Stimulated activated CD8-positive, alpha-beta memory T cell treated with anti-CD3 and anti-CD28 coated beads, Interleukin-4, amount 100 ng/mL, for 24 hours (primary cell): ENCODE measurements at places on chromosomes 11 and 22.

DNA sequence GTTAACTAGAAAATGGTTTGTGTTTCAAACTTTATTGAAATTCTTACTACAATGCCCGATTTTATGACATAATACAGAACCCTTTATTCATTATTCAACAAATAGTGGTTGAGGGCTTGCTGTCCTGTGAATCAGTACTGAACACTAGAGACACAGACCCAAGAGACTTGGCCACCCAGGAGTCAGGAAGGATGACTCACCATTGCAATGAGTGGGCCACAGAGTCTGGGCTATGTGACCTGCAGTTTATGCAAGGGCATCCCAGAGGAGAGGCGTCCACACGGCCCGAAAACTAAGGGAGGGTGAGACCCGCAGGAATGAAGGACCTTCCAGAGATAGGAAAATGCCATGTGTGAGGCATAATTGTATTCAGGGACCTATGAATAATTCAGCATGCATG, 143.8 kb upstream of the DDI1 start:
- DNase-seq, result no peak

DNA sequence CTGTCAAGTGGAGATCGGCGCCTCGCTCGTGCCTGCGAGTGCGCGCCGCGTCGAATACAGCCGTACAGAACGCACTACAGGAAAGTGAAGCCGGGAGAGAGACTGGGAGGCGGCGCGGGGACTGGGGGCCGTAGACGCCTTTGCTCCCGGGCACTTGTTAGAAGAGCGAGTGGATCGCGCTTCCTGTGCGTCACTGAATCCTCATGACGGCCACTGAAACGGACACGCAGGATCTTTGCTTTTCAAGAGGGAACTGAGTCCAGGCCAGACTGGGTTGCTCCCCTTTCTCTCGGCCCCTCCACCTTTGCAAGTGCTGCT, 314 bp downstream of the RIC8A start:
- no peak for DNase-seq

DNA sequence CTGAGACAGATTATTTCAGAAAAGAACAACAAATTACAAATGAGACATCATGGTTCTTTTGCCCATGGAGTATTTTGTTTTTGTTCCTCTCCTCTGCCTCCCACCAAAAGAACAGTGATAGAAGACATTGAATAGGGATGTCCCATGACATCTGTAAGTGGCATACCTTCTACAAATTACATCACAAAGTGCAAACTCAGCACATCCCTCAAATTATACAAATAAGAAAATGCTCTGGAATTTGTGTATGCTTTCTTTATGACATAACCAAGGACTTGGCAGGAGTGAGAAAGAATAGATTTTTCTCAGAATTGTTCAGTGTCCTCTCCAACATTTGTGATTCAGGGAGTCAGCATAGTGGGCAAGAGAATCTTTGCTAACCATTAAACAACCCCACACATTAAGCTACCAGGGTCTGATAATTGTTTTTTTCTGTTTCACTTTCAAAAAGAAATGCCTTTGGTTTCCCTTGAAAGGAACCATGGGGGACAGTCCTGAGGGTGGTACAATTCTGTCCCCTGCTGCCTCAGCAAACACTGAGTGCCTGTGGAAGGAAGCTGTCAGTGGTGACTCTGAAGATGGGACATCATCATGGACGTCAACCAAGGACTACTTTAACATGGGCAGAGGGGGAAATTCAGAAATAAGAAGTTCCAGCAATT, 430.3 kb downstream of the AASDHPPT start:
- no peak for DNase-seq

DNA sequence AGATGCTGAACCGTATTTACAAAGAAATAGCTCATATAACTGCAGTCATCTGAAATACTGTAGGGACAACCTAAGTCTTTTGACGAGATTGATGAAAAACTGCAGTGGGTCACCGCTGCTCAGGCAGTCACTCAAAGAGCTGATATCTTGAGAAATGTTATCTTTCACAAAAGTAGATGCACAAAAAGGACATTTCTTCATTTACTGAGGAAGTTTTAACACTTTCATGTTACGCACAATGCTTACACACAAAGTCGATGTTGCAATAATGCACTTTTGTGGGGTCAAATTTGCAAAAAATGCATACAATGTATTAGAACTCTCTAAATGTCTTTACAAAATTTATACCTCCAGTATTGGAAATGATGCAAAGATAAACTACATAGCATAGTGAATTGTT, 16.2 kb upstream of the OR10V1 start:
- DNase-seq, result no peak

GRCh38 chr11:11119917-11120316, 233.1 kb downstream of the CSNK2A3 start:
- no peak for DNase-seq

DNA sequence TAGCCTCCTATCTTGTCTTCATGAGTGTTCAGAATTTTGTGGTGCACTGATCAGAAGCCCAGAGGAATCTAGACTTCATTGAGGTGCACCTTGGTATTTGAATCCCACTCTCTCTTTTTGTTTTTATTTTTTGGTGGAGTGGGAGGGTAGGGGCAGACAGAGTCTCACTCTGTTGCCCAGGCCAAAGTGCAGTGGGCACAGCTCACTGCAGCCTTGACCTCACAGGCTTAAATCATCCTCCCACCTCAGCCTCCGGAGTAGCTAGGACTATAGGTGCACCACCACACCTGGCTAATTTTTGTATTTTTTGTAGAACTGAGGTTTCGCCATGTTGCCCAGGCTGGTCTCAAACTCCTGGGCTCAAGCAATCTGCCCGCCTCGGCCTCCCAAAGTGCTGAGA, 10.9 kb upstream of the ALG8 start:
- no peak for DNase-seq

DNA sequence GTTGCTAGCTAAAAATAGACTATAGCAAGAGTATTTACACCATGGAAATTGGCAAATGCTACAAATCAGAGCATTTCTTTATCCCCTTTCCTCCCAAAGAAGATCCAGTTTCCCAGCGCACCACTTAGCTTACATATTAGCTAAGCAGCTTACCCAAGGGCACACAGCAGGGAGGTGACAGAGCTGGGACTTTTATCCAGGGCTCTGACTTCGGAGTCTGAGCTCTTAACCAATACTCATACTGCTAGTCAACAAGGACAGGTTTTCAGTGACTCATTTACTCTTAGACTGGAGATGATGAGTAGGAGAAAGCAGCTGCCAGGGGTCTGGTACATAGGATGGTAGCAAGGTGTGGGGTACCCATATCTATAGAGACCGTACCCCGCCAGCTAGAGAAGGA, 38.4 kb downstream of the NAV2 start:
- DNase-seq, result no peak
